ENCODE measurements at places on chromosomes 2 and 18. TPM values are rescaled to one million over a fixed set of nuclear protein-coding genes. Genes with fewer than 3 reads are reported as not detected.

- H3K36me3 ChIP-seq, result peaks cover 6% of the 10 kb centered on the region
- peak overlapping the region; percentile 89 for H3K27ac ChIP-seq
- H3K4me3 ChIP-seq, result peak overlapping the region; percentile 78
- peak; percentile 16 for DNase-seq
- no peaks in the 10 kb centered on the region for H3K27me3 ChIP-seq
- peaks cover 15% of the 10 kb centered on the region for H3K4me1 ChIP-seq
Observed at GRCh38 chr2:216057688-216058193, 23.9 kb downstream of the PECR start.

- H3K27ac ChIP-seq, result peak overlapping the region; percentile 90
- peaks cover 26% of the 10 kb centered on the region for H3K4me1 ChIP-seq
- peaks cover 8% of the 10 kb centered on the region for H3K27me3 ChIP-seq
- H3K4me3 ChIP-seq, result peak overlapping the region; percentile 63
- no peaks in the 10 kb centered on the region for H3K36me3 ChIP-seq
Observed at GRCh38 chr2:242085941-242086621, 216.6 kb downstream of the RTP5 start.

DNA sequence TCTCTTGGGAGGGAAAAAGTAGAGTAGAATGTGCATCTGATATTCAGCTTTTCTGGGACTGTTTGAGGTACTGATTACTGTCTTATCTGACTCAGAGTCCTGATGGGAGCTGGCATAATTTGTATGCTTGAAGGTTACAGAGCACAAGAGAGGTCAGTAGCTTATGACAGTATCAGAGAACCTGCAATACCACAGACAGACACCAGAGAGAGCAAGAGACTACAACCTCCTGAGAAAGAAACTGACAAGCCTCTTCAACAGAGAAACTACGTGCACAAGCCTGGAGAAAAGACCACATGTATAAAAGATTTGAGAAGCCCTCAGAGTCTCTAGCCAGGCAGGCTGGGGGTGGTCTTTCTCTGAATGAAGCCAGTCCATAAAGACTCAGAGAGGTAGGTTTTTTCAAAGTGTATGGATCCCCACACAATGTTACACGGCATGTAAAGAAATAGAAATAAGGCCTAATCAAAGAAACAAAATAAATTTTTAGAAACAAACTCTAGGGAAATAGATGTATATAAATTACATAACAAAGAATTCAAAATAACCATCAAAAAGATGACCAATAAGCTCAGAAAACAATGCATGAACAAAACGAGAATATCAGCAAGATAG is 568.3 kb downstream of the LRRTM4 start:
- DNase-seq, result no peak
- no peaks in the 10 kb centered on the region for H3K36me3 ChIP-seq
- no peak overlapping the region for H3K4me3 ChIP-seq
- no peak overlapping the region for H3K27ac ChIP-seq

- no peak for DNase-seq
- H3K36me3 ChIP-seq, result peaks cover 13% of the 10 kb centered on the region
- H3K4me3 ChIP-seq, result peak overlapping the region; percentile 95
- H3K27me3 ChIP-seq, result no peaks in the 10 kb centered on the region
- peaks cover 72% of the 10 kb centered on the region for H3K4me1 ChIP-seq
Observed at GRCh38 chr2:105749583-105750400, 5.1 kb downstream of the NCK2 start.

DNA sequence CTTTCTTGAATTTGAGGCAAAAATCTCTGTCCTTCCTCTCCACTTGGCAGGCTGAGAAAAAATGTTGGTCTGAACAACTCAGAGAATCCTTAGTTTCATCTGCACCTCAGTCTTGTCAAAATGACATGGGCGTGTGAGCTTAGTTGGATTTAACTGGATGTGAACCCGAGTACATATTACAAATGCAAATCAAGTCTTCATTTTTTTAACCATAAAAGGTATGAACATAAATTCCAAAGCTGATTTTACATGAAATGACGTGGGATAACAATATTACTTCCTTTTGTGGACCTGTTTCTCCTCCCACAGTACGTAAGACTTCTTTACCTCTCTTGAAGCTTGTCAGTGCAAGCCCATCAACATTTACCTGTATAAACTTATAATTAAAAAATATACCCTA is 32.6 kb upstream of the RND3 start:
- no peak overlapping the region for H3K27ac ChIP-seq
- no peaks in the 10 kb centered on the region for H3K27me3 ChIP-seq
- no peaks in the 10 kb centered on the region for H3K36me3 ChIP-seq

CYP27C1 gene
- not detected for total RNA-seq

GRCh38 chr2:9821805-9822445 is 21.3 kb upstream of the TAF1B start:
- no peaks in the 10 kb centered on the region for H3K4me1 ChIP-seq
- no peak overlapping the region for H3K4me3 ChIP-seq
- H3K27me3 ChIP-seq, result no peaks in the 10 kb centered on the region
- H3K27ac ChIP-seq, result no peak overlapping the region
- no peak for DNase-seq

GRCh38 chr2:120454654-120455385 is 108.9 kb downstream of the INHBB start:
- H3K36me3 ChIP-seq, result peaks cover 4% of the 10 kb centered on the region
- no peak for DNase-seq
- H3K27me3 ChIP-seq, result peaks cover 52% of the 10 kb centered on the region
- no peak overlapping the region for H3K27ac ChIP-seq
- no peaks in the 10 kb centered on the region for H3K4me1 ChIP-seq

- peaks cover 20% of the 10 kb centered on the region for H3K27me3 ChIP-seq
- H3K4me3 ChIP-seq, result no peak overlapping the region
Observed at GRCh38 chr2:128237081-128237534, 81.6 kb downstream of the HS6ST1 start.

DNA sequence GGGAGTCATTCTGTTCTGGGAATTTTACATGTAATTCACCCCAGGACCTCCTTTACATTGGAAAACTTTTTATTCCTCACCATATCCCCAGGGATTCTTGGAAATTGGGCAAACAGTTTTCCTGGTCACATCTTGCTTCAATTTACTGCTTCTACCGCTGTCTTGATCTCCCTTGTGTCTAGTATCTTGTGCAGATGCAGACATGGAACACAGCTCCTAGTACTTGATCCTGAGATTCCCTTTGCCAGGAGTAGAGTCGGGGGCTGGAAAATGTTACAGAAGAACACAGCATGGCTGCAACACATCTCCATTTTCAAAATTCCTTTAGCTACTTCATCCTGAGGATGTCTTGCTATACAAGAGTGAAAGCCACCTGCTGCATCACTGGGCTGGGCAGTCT is 472.8 kb downstream of the PLCL1 start:
- H3K36me3 ChIP-seq, result peaks cover 4% of the 10 kb centered on the region
- DNase-seq, result no peak
- no peaks in the 10 kb centered on the region for H3K4me1 ChIP-seq
- peaks cover 25% of the 10 kb centered on the region for H3K27me3 ChIP-seq

SLC9A4 gene
- 0.18 TPM for total RNA-seq

RNU2-63P gene
- total RNA-seq, result 8.3 TPM

DNA sequence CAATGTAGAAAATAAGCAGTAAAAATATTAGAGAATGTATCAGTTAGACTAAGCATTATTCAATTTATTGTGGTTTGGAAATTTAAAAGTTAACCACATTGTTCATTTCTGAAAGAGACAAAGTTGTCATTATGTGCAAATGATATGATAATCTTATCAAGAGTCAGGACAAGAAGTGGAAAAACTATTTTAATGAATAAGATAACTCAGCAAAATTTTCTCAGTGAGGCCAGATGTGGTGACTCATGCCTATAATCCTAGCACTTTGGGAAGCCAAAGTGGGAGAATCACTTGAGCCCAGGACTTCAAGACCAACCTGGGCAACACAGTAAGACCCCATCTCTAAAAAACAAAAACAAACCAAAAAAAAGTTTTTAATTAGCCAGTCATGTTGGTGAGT is 39.5 kb upstream of the CERS6 start:
- H3K4me1 ChIP-seq, result no peaks in the 10 kb centered on the region
- DNase-seq, result no peak
- no peak overlapping the region for H3K27ac ChIP-seq
- H3K27me3 ChIP-seq, result peaks cover 8% of the 10 kb centered on the region
- H3K4me3 ChIP-seq, result no peak overlapping the region
- H3K36me3 ChIP-seq, result peaks cover 6% of the 10 kb centered on the region

DNA sequence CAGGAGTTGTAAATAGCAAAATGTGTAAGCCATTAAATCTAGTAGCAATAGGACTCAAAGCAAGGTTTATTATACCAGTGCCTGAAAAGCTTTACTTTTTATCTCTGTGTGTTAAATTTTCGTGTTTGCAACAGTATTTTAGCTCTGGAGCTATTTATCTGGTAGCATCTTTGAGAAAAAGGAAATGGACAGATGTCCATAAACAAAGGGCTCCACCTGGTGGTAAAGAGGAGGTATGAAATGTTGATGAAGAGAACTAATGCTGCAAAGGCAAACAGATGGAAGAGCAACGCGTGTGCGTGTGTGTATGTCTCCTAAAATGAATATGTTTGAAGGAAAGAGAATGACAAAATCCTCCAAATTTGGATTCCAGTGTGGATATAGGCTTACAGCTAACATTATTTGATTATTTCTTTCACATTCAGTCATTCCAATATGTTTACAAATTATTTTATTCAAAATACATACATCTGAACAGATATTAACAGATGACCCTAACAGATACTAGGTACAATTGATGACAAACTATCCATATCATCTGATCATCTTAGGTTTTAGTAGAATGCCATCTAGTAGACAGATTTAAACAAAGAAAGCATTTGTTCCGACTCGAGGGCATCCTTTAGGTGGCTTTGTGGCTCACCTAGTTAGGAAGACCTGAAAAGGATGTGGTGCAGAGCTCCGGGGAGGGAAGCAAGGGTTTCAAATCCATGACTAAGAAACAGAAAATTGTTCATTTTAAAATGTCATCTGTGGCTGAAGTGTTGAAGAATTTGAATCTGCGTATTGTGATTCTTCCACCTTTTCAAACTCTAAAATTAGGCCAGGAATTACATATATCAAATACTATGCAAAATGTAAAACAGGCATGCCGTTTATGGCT is 383.3 kb downstream of the MTX2 start:
- H3K27me3 ChIP-seq, result peaks cover 67% of the 10 kb centered on the region
- H3K4me1 ChIP-seq, result peaks cover 5% of the 10 kb centered on the region
- no peak overlapping the region for H3K4me3 ChIP-seq
- H3K27ac ChIP-seq, result no peak overlapping the region

- no peaks in the 10 kb centered on the region for H3K36me3 ChIP-seq
- no peak for DNase-seq
- peaks cover 40% of the 10 kb centered on the region for H3K4me1 ChIP-seq
- H3K27me3 ChIP-seq, result no peaks in the 10 kb centered on the region
- peak overlapping the region; percentile 93 for H3K27ac ChIP-seq
Observed at GRCh38 chr2:29117636-29118303, 2.6 kb downstream of the CLIP4 start.

BOLL gene
- not detected for total RNA-seq

PUM2 gene
- total RNA-seq, result 114 TPM

GRCh38 chr2:31066086-31066485 is 72.2 kb downstream of the GALNT14 start:
- H3K27me3 ChIP-seq, result peaks cover 30% of the 10 kb centered on the region
- H3K4me1 ChIP-seq, result peaks cover 2% of the 10 kb centered on the region
- no peak for DNase-seq
- H3K4me3 ChIP-seq, result no peak overlapping the region
- no peak overlapping the region for H3K27ac ChIP-seq
- no peaks in the 10 kb centered on the region for H3K36me3 ChIP-seq

STAT4 gene
- total RNA-seq, result 128 TPM

- H3K27me3 ChIP-seq, result no peaks in the 10 kb centered on the region
- no peak overlapping the region for H3K27ac ChIP-seq
- no peak overlapping the region for H3K4me3 ChIP-seq
Observed at GRCh38 chr2:42876326-42876751, 84.0 kb upstream of the HAAO start.

- H3K4me3 ChIP-seq, result no peak overlapping the region
- H3K27ac ChIP-seq, result no peak overlapping the region
- no peak for DNase-seq
- peaks cover 46% of the 10 kb centered on the region for H3K27me3 ChIP-seq
- H3K4me1 ChIP-seq, result peaks cover 10% of the 10 kb centered on the region
Observed at GRCh38 chr2:64905338-64906024, 83.7 kb upstream of the SLC1A4 start.

GRCh38 chr2:172821370-172822338 is 86.0 kb downstream of the RAPGEF4 start:
- H3K36me3 ChIP-seq, result no peaks in the 10 kb centered on the region
- no peak overlapping the region for H3K27ac ChIP-seq
- no peak for DNase-seq
- H3K4me3 ChIP-seq, result no peak overlapping the region
- H3K27me3 ChIP-seq, result peaks cover 19% of the 10 kb centered on the region

DNA sequence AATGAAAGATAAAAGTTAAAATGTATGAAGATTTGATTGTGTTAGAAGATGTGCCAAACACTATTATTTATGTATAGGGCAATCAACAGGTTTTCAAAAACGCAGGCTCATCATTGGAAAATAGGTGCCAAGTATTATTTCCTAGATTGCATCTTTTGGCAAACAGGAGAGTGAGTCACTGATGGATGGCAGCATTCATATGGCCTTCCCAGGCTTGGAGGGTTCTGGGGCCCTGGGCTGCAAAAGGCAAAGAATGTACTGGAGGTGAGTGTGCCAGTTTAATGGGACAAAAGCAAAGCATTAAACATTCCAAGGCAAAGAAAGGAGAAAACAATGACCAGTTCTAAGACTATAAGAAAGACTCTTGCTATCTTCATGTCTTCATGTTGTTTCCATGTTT is 379.4 kb downstream of the RIT2 start:
- H3K4me3 ChIP-seq, result no peak overlapping the region
- H3K36me3 ChIP-seq, result no peaks in the 10 kb centered on the region
- no peak overlapping the region for H3K27ac ChIP-seq
- no peaks in the 10 kb centered on the region for H3K27me3 ChIP-seq

LRRC30 gene
- total RNA-seq, result not detected

- no peak for DNase-seq
- no peak overlapping the region for H3K4me3 ChIP-seq
- H3K36me3 ChIP-seq, result no peaks in the 10 kb centered on the region
- H3K27ac ChIP-seq, result no peak overlapping the region
- no peaks in the 10 kb centered on the region for H3K4me1 ChIP-seq
- peaks cover 5% of the 10 kb centered on the region for H3K27me3 ChIP-seq
Observed at GRCh38 chr2:96099861-96100798, 16.2 kb downstream of the ADRA2B start.

ARHGAP28 gene
- total RNA-seq, result not detected

GRCh38 chr2:15048000-15048399 is 415.5 kb downstream of the LRATD1 start:
- no peaks in the 10 kb centered on the region for H3K36me3 ChIP-seq
- H3K27me3 ChIP-seq, result peaks cover 20% of the 10 kb centered on the region
- H3K4me1 ChIP-seq, result peaks cover 2% of the 10 kb centered on the region
- DNase-seq, result no peak
- no peak overlapping the region for H3K4me3 ChIP-seq

- no peak for DNase-seq
- H3K36me3 ChIP-seq, result no peaks in the 10 kb centered on the region
- no peaks in the 10 kb centered on the region for H3K27me3 ChIP-seq
- H3K4me1 ChIP-seq, result no peaks in the 10 kb centered on the region
Observed at GRCh38 chr18:60981682-60982328, 351.4 kb upstream of the CDH20 start.
